Activated T-helper 17 cell treated with anti-CD3 and anti-CD28 coated beads, Interleukin-2, amount 50 U/mL, for 72 hours (primary cell): ENCODE measurements at places on chromosomes 11 and 22. TPM values are rescaled to one million over a fixed set of nuclear protein-coding genes. Genes with fewer than 3 reads are reported as not detected.

Gene PAX6
- not detected for total RNA-seq

GRCh38 chr22:26398741-26399153 lies 30.3 kb upstream of the ASPHD2 start:
- ATAC-seq = peak; percentile 96

DNA sequence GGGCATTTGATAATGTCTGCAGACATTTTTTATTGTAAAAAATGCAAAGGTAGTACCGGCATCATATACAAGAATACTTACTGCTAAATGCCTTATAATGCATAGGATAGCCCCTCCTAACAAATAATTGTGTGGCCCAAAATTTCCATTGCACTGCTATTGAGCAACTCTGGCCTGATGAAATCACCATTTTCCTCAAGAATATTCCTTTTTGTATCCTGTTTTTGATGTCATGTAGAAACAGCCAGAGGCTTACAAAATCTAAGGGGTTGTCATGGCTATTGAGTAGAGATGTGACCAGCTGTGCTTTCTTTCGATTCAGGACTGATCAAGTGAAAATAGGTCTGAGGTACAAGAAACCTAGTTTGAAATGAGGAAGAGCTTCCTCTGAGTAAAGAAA lies 854.3 kb downstream of the KCNA4 start:
- ATAC-seq = no peak

DNA sequence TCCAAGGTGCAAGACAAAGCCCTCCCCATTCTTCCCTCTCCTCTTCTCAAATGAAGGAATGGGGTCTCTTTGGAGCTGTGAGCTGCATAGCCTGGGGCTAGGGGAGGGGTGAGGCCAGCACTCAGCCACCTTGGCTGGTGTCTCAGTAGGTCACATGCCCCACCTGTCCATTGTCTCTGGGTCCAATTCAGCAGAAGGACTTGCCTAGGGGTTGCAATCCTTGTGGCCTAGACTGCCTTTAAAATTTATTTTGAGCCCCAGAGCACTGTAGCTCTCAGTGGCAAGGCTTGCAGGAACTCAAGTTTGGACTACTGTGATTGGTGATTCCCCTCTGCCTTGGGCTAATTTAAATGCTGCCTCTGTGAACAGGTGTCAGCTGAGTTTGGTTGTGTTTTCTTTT lies 336.7 kb downstream of the DDX10 start:
- ATAC-seq = no peak

DNA sequence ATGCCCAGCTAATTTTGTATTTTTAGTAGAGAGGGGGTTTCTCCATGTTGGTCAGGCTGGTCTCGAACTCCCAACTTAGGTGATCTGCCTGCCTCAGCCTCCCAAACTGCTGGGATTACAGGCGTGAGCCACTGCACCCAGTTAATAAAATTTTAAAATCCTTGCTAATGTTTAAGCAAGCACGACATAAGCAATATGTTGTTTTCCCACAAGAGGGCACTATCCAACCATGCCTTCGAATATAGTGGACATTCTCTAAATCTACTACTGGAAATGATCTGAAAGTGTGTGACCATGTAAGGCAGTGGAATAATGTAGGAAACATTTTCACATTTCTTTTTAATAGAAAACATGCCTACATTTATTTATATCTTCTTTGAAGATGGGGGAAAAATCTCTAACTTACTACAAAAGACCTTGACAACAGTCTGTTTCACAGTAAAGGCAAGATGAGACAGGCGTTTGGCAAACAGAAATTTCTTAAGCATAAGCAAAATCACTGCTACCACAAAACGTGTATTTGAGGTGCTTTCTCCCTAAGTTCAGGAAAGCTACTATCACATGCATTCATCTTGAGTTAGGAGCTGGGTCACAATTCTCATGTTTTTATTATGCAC lies 38.2 kb downstream of the PITPNB start:
- no peak for ATAC-seq

DNA sequence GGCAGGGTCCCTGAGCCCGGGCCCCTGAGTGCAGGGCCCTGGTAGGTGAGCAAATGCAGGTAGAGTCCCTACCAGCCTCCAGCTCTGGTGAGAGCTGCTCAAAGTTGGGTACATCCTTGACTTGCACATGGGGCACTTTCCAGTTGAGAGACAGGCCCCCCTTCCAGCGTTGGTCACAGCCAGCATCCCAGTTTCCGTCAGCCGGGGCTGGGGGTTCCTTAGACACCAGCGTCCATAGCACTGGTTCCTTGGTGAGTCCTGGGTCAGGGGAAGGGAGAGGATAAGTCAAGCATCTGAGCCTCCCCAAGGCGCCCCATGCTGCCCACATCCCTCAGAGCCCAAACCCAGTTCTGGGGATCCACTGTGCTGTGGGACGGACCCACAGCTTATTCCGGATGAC lies 5.6 kb downstream of the PNPLA5 start:
- ATAC-seq = no peak

- ATAC-seq = no peak
These were observed 13.6 kb downstream of the ZC3H12C start for GRCh38 chr11:110106713-110107274.

Gene DNAJB7
- not detected for total RNA-seq
